ENCODE measurements at places on chromosomes 6 and 20.

GRCh38 chr6:27059621-27060425, 187.7 kb upstream of the PRSS16 start:
- no peak overlapping the region for H3K4me3 ChIP-seq
- H3K36me3 ChIP-seq = no peaks in the 10 kb centered on the region
- H3K27me3 ChIP-seq = peaks cover 15% of the 10 kb centered on the region
- no peak overlapping the region for H3K27ac ChIP-seq
- H3K4me1 ChIP-seq = no peaks in the 10 kb centered on the region

DNA sequence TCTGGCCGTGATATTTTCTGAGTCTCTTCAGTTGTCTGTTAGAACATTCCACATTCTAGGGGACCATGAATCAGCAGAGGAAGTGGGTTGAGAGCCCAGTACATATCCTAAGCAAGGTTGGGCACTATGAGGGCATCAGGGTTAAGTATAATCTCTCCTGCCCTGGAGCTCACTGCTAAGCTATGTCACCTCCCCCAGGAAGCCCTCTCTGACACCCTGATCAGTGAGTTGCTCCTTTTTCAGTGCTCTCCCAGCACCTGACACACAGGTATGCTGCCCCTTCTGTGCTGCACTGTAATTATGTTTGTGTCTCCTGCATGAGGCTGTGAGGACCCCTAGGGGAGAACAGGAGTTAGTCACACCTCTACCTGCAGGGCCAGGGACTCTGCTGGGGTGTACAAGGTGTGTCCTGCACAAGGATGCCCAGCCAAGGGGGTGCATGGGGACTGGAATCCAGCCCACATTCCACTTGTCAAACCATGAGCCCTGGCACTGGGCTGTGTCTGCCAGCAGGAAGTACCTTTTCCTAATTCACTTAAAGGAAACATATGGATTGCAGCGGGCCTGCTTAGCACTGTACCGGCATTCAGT, 3.9 kb downstream of the RAB44 start:
- H3K27me3 ChIP-seq = no peaks in the 10 kb centered on the region
- no peak overlapping the region for H3K27ac ChIP-seq
- no peak overlapping the region for H3K4me3 ChIP-seq
- H3K36me3 ChIP-seq = no peaks in the 10 kb centered on the region
- no peak for DNase-seq
- peaks cover 7% of the 10 kb centered on the region for H3K4me1 ChIP-seq

- no peak overlapping the region for H3K4me3 ChIP-seq
- peaks cover 2% of the 10 kb centered on the region for H3K27me3 ChIP-seq
- H3K36me3 ChIP-seq = no peaks in the 10 kb centered on the region
Observed at GRCh38 chr6:331622-332521, 39.6 kb downstream of the DUSP22 start.

- no peaks in the 10 kb centered on the region for H3K27me3 ChIP-seq
- H3K27ac ChIP-seq = no peak overlapping the region
- no peak overlapping the region for H3K4me3 ChIP-seq
- peaks cover 25% of the 10 kb centered on the region for H3K36me3 ChIP-seq
- no peak for DNase-seq
Observed at GRCh38 chr6:99458319-99458718, 33.2 kb upstream of the PNISR start.

DNA sequence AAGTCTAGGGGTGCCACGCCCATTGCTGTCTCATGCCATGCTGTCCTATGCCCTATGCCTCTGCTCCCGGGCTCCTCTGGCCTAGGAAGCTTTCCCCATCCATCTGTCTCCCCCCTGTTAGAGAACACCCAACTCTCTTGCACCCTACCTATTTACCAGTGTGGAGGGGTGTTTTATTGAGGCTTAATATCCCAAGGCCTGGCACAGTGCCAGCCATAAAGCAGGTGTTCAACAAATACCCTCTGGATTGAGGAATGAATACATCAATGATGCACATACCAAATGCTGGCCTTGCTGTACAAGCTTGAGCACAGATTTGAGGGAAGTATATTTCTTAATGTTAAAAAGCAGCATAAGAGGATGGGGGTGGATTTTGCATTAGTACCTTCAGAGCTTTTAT, 38.3 kb downstream of the METTL24 start:
- H3K27ac ChIP-seq = no peak overlapping the region
- H3K4me1 ChIP-seq = no peaks in the 10 kb centered on the region
- no peak for DNase-seq
- no peak overlapping the region for H3K4me3 ChIP-seq

DNA sequence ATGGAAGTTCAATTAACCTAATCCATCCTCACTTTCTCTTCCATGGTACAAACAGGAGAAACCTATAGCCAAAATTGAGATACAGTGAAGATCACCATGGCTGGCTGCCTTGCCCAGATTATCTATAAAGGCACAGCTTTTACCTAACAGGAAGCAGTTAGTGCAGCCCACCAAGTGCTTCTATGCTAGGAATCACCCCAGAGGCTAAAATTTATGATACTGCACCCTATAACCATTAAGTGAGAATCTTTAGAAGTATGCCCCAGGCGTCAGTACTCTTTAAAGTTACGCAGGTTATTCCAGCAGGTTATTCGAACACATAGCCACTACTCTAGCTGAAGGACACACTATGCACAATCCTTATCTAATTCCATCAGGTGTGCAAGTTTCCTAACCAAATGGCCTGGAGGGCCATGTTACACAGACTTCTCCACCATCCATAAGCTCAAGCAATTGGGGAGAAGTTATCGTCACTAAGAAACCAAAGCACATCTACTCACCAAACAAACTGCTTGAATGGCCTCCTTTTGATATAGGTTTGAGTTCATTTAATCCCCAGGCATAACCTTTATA, 43.1 kb downstream of the MAN1A1 start:
- no peak for DNase-seq
- H3K4me3 ChIP-seq = no peak overlapping the region
- peaks cover 23% of the 10 kb centered on the region for H3K4me1 ChIP-seq
- no peaks in the 10 kb centered on the region for H3K27me3 ChIP-seq

DNA sequence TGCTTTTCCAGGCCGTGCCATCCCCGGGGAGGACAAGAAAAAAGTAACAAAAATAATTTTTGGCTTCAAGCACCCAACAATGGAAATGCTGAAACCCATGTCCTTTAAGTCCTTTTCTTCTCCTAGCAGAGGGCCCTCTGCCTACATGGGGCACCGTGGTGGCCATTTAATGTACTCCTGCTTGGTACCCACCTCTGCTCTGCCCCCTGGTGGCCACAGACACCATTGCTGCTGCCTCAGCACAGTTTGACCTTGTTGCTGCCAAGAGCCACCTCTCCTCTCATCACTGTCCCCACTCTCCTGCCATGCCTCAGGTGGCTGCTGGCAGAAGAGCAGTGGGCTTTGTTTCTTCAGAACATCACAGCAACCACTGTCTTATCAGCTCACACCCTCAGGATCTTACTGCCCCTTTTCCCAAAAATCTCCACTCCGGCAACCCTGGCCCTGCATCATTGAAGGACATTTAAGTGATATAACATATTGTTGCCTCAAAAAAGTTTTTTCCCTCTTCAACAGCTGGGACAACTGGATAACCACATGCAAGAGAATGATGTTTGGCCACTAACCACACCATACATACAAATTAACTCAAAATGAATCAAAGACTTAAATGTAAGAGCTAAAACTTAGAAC, 12.9 kb upstream of the ARMC2 start:
- H3K27me3 ChIP-seq = no peaks in the 10 kb centered on the region
- peaks cover 13% of the 10 kb centered on the region for H3K4me1 ChIP-seq
- no peak overlapping the region for H3K4me3 ChIP-seq
- H3K27ac ChIP-seq = no peak overlapping the region

DNA sequence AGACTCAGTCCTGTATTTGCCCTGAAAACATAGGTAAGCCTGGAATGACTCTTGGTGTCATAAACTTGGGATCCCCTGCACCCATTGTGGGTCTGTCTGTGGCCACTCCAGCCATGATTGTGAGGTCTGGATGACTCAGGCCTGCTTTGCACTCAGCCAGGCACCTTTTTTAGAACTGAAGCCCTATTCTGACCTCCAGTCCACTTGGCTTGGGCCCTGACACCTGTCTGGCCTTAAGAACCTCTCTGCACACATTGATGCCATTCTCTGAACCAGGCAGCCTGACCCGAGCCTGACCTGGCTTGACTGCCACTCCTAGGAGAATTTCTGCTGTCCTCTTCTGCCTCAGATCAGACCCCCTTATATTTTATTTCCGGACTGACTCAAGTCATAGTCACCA, 383.7 kb downstream of the MAFB start:
- H3K4me3 ChIP-seq = no peak overlapping the region
- DNase-seq = no peak
- no peaks in the 10 kb centered on the region for H3K4me1 ChIP-seq
- no peak overlapping the region for H3K27ac ChIP-seq
- no peaks in the 10 kb centered on the region for H3K36me3 ChIP-seq

DNA sequence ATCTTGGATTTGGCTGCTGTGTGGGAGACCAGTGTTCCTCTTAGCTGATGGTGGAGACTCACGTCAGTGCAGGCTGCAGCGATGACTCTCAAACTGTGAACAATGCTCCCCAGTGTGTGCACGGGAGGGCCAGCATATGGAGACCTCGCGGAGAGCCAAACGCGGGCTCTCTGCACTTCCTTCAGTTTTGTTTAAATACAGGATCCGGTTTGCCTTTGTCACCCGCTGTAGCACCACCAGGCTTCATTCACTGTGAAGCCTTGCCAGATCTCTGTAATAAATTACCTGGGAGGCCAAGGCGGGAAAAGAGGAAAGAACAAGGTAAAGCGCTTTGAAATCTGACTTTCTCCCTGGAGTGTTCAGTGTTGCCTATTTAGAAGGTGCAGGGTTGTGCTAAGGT, 30.7 kb upstream of the TMEM14A start:
- no peak overlapping the region for H3K27ac ChIP-seq
- no peak overlapping the region for H3K4me3 ChIP-seq
- H3K4me1 ChIP-seq = peaks cover 15% of the 10 kb centered on the region
- no peaks in the 10 kb centered on the region for H3K36me3 ChIP-seq
- no peak for DNase-seq

DNA sequence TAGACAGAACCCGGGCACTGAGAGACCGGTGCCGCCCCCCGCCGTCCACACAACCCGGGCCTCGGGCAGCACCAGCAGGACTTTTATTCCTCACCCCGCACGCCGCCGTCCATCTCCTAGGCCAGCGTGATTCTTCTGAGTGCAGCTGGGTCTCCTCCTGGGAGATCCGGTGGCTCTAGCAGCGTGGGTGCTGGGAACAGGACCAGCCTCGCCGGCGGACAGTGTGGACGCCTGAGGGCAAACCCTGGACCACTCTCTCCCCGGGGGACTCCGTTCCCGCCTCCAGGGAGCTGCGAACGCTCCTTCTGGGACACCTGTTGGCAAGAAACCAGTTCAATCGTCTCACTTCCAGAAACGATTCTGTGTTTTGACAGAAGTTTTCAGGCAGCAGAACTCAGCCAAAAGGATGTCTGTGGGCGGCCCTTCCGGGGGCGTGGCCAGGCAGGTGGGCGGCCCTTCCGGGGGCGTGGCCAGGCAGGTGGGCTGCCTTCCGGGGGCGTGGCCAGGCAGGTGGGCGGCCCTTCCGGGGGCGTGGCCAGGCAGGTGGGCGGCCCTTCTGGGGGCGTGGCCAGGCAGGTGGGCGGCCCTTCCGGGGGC, 130.7 kb downstream of the DLL1 start:
- H3K27ac ChIP-seq = no peak overlapping the region
- no peaks in the 10 kb centered on the region for H3K4me1 ChIP-seq
- H3K36me3 ChIP-seq = no peaks in the 10 kb centered on the region
- H3K4me3 ChIP-seq = no peak overlapping the region
- peaks cover 3% of the 10 kb centered on the region for H3K27me3 ChIP-seq

DNA sequence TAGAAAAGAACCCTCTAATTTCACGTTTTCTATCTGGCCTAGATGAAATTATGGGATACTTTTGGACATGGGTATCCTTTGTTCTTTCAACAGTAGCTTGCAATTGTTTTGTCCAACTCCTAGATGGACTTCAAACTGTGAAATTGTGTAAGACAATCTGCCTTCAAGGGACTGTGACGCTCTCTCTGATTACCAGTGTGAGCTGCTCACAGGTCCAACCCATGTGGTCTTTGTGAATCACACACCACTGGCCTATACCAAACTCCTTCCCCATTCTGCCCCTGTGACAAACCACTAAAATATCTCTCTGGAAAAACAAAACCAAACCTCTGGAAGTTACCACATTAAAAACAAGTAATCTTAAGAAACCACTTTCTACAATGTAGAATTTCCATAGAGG, 59.5 kb downstream of the NINL start:
- no peaks in the 10 kb centered on the region for H3K27me3 ChIP-seq
- no peak overlapping the region for H3K4me3 ChIP-seq

DNA sequence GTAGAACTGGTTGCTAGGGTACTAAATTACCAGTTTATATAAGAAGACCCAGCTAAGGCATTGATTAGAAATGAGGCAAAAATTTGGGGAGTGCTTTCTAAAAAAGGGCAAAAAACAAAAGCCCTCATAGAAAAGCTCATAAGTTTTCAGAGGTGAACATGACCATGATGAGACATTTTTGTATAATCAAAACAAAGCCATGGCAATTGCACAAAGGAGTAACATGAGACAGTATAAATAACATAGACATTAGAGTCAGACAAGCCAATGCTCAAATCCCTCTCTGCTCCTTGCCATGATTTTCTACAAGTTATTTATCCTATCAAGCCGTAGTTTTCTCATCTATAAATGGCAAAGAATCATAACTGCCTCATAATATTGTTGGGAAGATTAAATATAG, 112.2 kb upstream of the ADTRP start:
- H3K36me3 ChIP-seq = no peaks in the 10 kb centered on the region
- no peaks in the 10 kb centered on the region for H3K4me1 ChIP-seq
- no peak for DNase-seq
- H3K4me3 ChIP-seq = no peak overlapping the region

DNA sequence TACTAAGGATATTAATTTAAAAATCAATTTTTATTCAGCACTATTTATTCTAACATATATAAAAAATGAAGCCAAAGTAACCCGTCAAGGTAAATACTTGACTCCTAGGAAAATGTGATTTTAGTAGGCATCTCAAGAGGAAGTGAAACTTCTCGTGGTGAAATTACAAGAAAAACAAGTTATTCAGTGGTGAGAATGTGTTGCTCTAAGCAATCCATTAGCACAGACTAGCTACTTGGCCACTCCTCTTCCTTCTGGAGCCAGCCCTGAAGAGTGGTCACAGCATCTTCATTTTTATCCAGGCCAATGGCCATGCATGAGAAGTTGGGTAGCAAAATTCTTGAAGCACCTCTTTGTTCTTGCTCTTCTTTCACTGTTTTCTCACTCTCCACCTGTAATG, 40.4 kb upstream of the GFRAL start:
- no peak for DNase-seq
- H3K27ac ChIP-seq = no peak overlapping the region
- no peaks in the 10 kb centered on the region for H3K36me3 ChIP-seq
- no peaks in the 10 kb centered on the region for H3K27me3 ChIP-seq

Measured in activated CD4-positive, alpha-beta memory T cell treated with anti-CD3 and anti-CD28 coated beads for 36 hours (primary cell).